NCI-H1105 (cell line): ENCODE measurements at places on chromosomes 4 and X.

DNA sequence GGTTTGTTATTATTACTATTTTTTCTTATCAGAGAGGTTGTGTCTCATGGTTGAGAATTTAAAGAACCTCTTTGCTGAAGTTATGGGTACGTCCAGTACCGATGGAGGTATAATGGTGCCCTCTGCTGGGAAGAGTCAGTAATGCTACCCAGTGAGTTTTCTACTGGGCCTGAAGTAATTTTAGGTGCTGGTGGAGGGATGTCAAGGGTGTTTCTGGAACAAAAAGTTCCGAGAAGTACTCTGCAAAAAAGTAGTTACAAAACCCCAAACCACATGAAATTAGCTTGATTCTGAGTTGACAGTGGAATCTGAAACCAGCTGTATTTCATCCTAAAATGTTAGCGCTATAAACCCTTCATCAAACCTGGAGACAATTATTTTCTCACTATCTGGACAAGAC, 102.5 kb upstream of the MID1 start:
- DNase-seq, result peak; percentile 0

- DNase-seq, result no peak
Observed at GRCh38 chr4:1518997-1519700, 112.9 kb upstream of the NKX1-1 start.

DNA sequence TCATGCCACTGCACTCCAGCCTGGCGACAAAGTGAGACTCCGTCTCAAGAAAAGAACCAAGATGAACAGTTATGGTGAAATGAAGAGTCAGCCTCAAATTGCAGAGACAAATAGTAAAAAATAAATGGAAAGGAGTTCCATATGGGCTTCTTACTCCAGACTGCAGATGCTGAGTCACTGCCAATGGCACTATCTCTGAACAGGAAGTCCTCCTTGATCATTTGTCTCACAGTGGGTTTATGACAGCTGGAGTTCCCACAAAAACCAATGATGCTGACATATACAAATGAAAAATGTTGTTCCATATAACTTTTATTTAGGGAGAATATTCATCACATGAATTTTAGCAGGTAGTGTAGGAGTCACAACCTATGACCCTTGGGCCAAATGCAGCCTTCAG, 631.6 kb downstream of the PCDH18 start:
- DNase-seq, result no peak

DNA sequence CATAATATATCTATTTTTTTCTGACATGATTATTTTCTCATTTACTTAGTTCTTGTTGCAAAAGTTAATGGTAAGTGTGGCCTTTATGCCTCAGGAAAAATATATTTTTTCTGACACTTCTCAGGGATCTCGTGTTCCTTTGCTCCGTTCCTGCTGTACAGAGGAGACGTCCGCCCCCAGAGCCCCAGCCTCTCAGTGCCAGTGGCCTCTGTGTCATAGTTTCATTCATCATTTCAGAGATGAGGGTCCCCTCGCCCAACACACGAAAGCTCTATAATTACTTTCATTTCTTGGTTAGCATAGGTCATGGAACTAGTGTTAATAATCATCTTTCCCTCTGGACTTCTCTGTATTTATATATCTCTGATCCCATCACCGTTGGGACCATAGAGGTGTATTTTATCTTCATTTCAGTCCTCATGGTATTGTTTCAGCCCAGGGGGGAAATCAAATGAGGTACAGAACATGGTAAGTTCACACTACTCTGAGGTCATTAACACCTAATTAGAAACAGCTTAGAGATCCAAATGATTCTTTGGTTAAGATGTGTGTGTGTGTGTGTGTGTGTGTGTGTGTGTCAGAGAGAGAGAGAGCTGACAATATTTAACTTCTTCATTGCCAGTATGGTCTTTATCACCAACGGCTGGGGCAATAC, 631.1 kb upstream of the TENM3 start:
- DNase-seq, result no peak

DNA sequence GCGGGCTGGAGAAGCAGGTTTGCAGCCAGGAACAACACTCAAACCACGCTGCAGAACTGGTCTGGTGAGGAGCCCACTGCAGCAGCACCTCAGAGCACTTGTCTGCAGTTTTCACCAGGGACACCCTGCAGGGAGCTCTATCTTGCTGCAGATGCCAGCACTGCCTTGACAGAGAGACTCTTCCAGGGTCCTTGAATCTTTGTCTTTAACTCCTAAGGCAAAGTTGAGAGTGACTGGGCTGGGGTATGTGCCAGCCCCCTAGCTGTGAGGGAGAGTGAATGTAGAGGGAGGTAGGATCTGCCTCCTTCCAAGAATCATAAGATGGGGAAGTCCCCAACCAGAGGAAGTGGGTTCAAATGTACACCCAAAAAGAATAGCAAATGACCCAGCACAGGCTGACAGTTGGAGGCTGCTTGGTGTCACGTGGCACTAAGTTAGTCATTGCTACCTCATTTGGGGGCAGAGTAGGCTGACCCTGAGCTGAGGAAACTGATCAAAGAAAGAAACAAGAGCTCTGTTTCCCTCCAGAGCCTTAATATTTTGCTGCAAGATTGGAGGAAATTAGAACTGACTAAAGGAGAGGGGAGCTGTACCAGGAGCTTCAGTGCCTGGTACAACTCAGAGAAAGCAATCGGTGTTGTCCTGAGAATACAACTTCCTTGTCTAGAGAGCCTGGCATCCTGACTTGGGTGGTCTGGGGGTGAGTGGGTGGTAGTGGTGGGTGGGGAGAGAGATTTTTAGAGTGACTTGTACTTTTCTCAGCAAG, 28.2 kb upstream of the HUWE1 start:
- DNase-seq, result no peak

DNA sequence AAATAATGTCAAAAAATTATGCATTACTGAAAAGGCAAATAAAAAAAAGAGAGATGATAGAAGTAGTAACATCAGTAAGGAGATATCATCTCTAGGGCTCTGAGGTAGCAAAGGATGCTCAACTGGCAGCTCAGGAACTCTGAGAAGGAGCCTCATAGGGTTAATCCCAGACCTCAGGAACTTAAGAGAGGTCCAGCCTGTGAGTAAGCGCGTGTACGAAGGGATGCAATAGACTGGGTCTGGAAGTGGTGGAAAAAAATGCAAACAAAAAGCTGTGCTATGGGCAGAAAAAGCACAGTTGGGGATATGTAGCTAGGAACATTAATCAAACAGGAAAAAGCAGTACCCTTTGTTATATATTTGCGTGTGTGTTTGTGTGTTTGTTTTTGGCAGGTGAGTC, 282.0 kb downstream of the GALNTL6 start:
- DNase-seq, result no peak

- DNase-seq, result no peak
Observed at GRCh38 chr4:11791797-11792196, 363.1 kb upstream of the HS3ST1 start.

GRCh38 chr4:19888587-19888986, 363.1 kb upstream of the SLIT2 start:
- DNase-seq, result no peak

DNA sequence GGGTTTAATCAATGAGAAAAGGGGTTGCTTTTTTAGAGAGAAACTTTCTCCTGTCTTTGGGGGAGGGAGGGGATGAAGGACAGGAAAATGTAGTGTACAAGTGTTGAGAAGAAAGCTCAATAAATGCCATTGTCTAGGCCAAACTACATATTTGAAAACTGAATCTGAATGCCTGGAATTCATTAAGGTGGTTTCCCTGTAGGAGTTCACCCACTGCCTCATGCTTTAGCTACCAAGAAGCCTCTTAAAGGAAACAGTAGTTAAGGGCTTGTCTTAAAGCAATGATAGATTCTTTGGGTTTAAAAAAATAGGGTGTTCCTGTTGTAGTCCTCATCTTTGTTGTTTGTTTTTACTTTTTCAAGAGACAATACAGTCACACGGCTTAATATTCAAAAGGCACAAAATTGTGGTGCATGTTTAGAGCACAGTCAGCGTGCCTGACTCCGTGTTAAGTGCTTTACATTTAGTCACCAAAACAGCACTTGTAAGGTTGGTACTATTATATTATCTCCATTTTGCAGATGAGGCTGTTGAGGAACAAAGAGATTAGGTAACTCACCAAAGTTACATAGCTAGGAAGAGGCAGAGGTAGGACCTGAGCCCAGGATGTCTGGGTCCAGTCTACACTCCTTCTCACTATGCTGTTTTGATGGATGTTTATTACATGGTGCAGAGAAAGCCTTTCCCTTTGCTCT, 46.0 kb downstream of the FNIP2 start:
- DNase-seq, result no peak

DNA sequence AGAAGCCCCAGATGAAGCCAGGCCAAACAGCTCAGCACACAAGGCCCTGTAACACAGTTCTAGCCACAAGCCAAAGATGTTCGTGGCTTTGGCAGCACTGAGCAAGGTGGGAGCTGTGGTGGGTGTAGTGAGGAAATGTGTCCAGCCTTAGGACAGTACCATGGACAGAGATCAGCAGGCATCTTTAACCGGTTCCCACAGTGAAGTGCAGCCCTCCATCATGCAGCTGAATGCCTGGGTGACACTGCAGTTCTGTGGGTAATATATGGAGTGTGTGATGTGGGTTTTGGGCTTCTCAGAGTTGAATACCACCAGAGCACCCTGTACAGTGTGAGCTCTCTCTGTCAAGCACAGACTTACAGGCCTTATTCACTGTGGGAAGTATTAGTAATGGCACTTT, 6.0 kb upstream of the NEXMIF start:
- DNase-seq, result no peak

DNA sequence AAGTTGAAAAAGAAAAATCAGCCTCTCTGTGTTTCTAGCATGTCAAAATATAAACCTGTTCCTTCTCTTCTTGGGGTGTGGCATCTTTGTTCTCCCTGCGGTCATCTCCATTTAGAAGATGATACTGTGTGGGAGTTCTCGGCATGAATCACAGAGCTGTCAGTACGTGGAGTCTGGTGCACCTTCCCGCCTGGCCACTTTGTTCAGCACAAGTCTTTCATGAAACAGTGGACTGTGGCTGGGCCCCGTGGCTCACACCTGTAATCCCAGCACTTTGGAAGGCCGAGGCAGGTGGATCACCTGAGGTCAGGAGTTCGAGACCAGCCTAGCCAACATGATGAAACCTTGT, 166.5 kb downstream of the MAML3 start:
- DNase-seq, result no peak

DNA sequence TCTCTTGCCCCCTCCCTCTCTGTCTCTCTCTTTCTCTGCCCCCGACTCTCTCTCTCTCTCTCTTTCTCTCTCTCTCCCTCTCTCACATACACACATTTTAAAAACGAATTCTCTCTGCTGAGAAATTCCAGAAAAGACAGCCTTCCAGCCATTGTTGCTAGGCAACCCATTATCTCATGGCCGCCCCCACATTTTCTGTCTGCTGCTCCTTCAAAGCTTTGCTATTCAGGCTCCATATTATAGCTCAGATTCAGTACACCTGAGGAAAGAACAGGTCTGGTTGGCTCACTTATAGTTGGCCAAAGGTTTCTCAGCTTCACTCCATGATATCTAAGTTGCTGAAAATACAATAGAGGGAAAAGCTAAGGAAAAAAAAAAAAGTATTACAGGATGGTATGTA, 174.4 kb upstream of the RADX start:
- DNase-seq, result no peak

DNA sequence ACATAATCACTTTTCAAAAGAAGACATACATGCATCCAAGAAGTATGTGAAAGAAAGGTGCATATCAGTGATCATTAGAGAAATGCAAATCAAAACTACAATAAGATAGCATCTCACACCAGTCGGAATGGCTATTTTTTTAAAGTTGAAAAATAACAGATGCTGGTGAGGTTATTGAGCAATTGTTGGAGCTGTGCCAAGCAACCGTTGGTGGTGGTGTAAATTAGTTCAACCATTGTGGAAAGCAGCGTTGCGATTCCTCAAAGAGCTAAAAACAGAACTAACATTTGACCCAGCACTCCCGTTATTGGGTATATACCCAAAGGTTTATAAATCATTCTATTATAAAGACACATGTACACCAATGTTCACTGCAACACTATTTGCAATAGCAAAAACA, 14.2 kb downstream of the COX7B2 start:
- no peak for DNase-seq
